ENCODE measurements at places on chromosomes 1 and 21.

- no peak for DNase-seq
These were observed 1.7 kb downstream of the GNB1 start for GRCh38 chr1:1889090-1889750.

- DNase-seq, result no peak
These were observed 131.0 kb downstream of the ROR1 start for GRCh38 chr1:63904826-63905225.

- no peak for DNase-seq
These were observed 532.7 kb upstream of the OLFM3 start for GRCh38 chr1:102529446-102529845.

DNA sequence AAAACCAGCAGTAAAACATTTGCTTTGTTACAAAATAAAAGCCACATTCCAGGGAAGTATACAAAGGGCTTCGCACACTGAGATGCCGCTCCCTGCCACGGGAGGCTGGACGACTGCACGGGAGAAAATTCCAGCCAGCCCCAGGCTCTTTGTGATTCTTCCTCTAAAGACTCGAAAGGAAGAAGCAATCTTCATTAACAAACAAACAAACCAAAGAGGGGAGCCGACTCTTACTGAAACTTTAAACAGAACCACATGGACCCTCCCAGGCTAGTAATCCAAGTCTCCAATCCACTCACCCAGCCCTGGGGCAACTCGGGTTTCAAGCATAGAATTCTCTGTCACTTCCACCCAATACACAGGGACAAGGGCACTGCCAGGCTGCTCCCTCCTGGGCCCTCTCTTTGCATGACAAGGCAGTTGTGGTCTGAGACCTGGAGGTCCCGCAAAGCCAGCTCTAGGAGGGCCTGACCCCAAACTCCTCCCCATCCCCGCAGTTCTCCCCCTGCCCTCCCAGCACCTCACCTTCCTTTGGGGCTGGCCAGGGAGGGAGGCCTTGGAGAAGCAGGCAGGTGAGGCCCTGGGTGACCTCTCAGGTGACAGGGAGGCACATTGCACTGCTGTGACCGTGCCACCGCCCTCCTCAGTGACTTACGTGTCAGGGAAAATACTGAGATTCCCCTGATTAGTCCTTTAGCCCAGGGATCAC is 26.6 kb upstream of the COL18A1 start:
- DNase-seq, result no peak

DNA sequence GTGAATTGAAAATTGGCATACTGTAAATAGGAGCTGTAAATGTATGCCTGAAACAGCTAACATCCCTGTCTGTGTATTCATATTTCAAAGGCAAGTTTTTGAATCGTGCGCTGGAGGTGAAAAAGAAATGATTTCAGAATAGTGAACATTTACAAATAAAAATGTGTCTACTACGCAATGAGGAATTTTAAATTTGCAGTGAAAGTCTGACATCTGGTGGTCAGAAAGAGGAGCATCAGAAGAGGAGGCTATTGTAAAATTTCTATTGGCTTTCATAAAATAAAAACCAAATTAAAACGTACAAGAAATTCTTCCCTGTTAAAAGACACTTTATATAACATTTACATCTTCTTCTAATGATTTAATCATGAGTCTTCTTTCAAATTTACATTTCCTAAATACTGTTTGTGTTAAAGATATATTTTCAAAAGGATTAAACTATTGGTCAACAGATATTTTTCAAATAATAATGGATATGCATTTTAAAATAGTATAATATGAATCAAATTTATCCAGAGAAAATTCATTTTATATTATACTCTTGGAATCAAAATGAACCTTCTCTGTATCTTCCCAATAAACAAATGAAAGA is 113.7 kb upstream of the RRP15 start:
- DNase-seq, result no peak

All from anterior cingulate cortex (tissue), 58 donors.